ENCODE measurements at places on chromosomes 7 and 10.
A peak's percentile ranks its signal among the peaks of the same experiment; 100 is the strongest.

DNA sequence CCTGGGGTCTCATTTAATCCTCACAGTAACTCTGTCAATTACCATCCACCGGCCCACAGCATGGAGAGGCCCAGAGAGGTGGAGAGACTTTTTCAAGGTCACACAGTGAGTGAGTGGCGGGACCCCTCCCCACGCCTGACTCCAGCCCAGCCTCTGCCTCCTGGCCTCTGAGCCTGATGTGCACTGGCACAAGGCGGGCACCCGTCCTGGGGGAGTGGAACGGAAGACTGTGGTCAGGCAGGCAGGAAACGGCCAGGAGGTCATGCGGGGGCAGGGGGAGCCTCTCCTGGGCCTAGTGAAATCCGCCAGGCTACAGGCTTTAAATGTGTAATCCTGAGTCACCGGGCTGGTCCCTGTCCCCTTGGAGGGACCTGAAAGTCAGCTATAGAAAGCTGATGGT is 32.2 kb downstream of the ZCCHC24 start:
- H3K4me3 ChIP-seq: no peak overlapping the region
- H3K4me1 ChIP-seq: no peaks in the 10 kb centered on the region
- no peaks in the 10 kb centered on the region for H3K27me3 ChIP-seq
- DNase-seq: peak; percentile 77

- H3K4me1 ChIP-seq: no peaks in the 10 kb centered on the region
- H3K36me3 ChIP-seq: no peaks in the 10 kb centered on the region
- no peaks in the 10 kb centered on the region for H3K27me3 ChIP-seq
Measured at GRCh38 chr7:155360495-155361345, 63.0 kb downstream of the INSIG1 start.

DNA sequence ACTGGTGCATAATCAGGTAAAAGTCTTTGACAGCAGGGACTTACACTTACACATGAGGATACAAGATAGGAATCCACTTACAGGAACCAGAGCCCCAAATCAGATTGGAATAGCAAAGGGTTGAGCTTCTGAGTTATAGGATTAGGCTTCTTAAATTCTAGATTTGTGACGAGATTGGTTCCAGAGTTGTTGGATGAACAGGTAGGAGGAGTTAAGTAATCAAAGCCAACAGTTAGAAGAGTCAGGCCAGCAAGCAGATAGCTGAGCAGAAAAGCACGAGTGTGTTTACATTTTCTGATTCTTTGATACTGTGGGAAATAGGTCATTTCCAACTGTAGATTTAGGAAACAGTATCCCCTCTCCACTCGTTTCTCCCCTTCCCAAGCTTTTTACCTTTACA is 167.0 kb downstream of the MDFIC start:
- H3K36me3 ChIP-seq: no peaks in the 10 kb centered on the region
- H3K4me3 ChIP-seq: no peak overlapping the region
- no peak overlapping the region for H3K27ac ChIP-seq
- H3K27me3 ChIP-seq: no peaks in the 10 kb centered on the region

- H3K4me1 ChIP-seq: peaks cover 5% of the 10 kb centered on the region
- peak overlapping the region; percentile 58 for H3K27ac ChIP-seq
Measured at GRCh38 chr10:128064108-128064969, 61.9 kb downstream of the MKI67 start.

GRCh38 chr10:79069325-79070080 is 737 bp downstream of the ZMIZ1 start:
- H3K4me3 ChIP-seq: peak overlapping the region; percentile 97
- no peaks in the 10 kb centered on the region for H3K36me3 ChIP-seq
- H3K27ac ChIP-seq: peak overlapping the region; percentile 57
- DNase-seq: peak; percentile 85
- H3K4me1 ChIP-seq: peaks cover 2% of the 10 kb centered on the region

DNA sequence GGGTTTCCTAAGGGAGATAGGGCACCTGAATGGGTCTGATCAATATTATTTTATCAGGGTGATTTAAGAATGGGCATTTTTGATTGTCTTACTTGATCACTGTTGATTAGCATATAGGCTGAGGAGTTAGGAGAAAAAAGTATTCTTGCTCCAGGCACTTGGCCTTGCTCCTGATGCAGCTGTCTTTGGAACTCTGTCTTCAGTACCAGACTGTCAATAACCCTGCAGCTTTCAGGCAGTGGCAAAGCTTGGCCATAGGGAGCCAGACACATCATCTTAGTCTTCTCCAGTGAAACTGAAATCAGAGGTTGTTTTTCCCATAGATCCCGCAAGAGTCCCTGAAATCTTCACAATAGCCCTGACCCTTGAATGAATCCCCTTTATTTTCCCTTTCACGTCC is 47.2 kb downstream of the EXOC4 start:
- peaks cover 3% of the 10 kb centered on the region for H3K4me1 ChIP-seq
- DNase-seq: no peak
- H3K27me3 ChIP-seq: no peaks in the 10 kb centered on the region
- no peak overlapping the region for H3K4me3 ChIP-seq
- H3K36me3 ChIP-seq: no peaks in the 10 kb centered on the region
- H3K27ac ChIP-seq: no peak overlapping the region

- no peak for DNase-seq
- no peak overlapping the region for H3K4me3 ChIP-seq
- H3K36me3 ChIP-seq: no peaks in the 10 kb centered on the region
- H3K27me3 ChIP-seq: no peaks in the 10 kb centered on the region
- no peaks in the 10 kb centered on the region for H3K4me1 ChIP-seq
- H3K27ac ChIP-seq: no peak overlapping the region
Measured at GRCh38 chr10:129123428-129123827, 343.6 kb upstream of the MGMT start.

- no peak overlapping the region for H3K27ac ChIP-seq
- H3K4me1 ChIP-seq: no peaks in the 10 kb centered on the region
- no peaks in the 10 kb centered on the region for H3K27me3 ChIP-seq
Measured at GRCh38 chr7:43480581-43480980, 102.3 kb upstream of the STK17A start.

DNA sequence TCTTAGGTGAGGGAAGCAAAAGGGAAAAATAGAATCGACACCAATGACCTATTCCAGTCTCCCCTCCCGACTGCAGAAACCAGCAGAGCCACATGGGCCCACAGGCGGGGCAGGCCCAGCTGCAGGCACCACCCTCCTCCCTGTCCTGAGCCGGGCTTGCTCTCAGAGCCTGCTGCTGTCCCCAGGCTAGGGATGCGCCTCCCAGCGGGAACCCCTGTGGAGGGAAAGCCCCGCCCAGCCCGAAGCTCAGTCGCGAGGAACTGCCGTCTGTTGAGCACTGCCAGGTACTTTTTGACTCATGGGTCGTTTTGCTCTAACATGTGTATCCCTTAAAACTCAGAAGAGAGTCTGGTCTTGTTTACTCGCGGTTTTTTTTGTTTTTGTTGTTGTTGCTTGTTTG is 124.5 kb upstream of the RET start:
- H3K4me1 ChIP-seq: no peaks in the 10 kb centered on the region
- no peak overlapping the region for H3K4me3 ChIP-seq
- DNase-seq: peak; percentile 70
- no peak overlapping the region for H3K27ac ChIP-seq
- H3K27me3 ChIP-seq: no peaks in the 10 kb centered on the region
- no peaks in the 10 kb centered on the region for H3K36me3 ChIP-seq

- no peak for DNase-seq
- no peak overlapping the region for H3K4me3 ChIP-seq
- H3K27me3 ChIP-seq: no peaks in the 10 kb centered on the region
- H3K36me3 ChIP-seq: no peaks in the 10 kb centered on the region
- no peaks in the 10 kb centered on the region for H3K4me1 ChIP-seq
- no peak overlapping the region for H3K27ac ChIP-seq
Measured at GRCh38 chr7:44330331-44330730, 4.9 kb upstream of the CAMK2B start.

DNA sequence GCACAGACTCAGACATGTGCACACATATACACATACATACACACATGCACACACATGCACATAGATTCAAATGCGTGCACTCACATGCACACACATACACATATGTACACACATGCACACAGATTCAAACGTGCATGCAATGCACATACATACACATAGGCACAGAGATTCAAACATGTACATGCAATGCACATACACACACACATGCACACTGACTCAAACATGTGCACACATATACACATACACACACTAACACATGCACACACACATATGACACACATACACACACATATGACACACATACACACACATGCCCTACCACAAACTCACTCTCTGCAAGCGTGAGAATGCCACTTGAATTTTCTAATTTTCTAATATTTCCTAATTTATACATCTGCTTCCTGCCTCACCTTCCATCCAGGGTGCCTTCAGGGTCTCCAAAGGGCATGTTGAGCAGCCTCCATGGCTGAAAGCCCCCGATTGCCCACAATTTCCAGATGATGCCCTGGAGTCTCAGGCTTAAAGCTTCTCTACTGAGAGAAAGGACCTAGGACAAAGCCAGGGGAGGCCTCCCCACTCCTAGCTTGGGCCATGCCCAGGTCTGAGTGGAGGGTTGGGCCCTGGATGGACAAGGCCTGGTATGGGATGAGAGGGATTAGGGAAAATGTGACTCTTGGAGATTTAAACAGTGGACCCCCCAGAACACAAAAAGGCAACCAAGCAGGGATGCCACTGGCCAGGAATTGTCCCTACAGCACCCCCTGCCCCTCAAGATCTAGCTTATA is 487.1 kb downstream of the TCERG1L start:
- H3K36me3 ChIP-seq: no peaks in the 10 kb centered on the region
- no peak for DNase-seq
- no peak overlapping the region for H3K4me3 ChIP-seq
- H3K27ac ChIP-seq: no peak overlapping the region
- H3K27me3 ChIP-seq: no peaks in the 10 kb centered on the region
- H3K4me1 ChIP-seq: no peaks in the 10 kb centered on the region

DNA sequence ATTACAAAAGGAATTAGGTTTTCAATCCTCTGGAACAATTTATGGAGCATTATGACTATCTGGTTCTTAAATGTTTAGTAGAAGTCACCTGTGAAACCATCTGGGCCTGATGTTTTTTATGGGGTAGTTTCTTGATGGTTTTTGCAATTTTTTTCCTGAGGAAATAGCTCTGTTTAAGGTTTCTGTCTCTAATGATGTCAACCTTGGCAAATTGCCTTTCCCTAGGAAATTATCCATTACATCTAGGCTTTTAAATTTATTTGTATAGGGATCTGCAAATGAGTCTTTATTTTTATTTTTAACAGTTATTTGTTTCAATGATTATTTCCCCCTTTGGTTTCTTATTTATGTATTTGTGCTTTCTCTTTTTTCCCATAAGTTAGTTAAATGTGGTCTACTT is 222.8 kb downstream of the GALNT17 start:
- no peak overlapping the region for H3K4me3 ChIP-seq
- no peak overlapping the region for H3K27ac ChIP-seq
- no peaks in the 10 kb centered on the region for H3K4me1 ChIP-seq
- DNase-seq: no peak

- no peaks in the 10 kb centered on the region for H3K4me1 ChIP-seq
- no peak overlapping the region for H3K27ac ChIP-seq
- DNase-seq: no peak
- H3K27me3 ChIP-seq: no peaks in the 10 kb centered on the region
Measured at GRCh38 chr10:18222866-18223265, 82.6 kb downstream of the CACNB2 start.

Measured in aorta (tissue), 5 donors.